Neuronal stem cell (in vitro differentiated cells): ENCODE measurements at places on chromosomes 4 and X.
A peak's percentile ranks its signal among the peaks of the same experiment; 100 is the strongest.

- no peak for DNase-seq
These were observed 17.7 kb upstream of the PAQR3 start for GRCh38 chr4:78956975-78957374.

GRCh38 chrX:137067147-137067546, 33.4 kb upstream of the GPR101 start:
- DNase-seq, result no peak

GRCh38 chr4:82891707-82892466, 934 bp upstream of the SEC31A start:
- DNase-seq, result no peak

GRCh38 chr4:28082686-28083390, 1222.2 kb downstream of the STIM2 start:
- DNase-seq, result no peak

- DNase-seq, result no peak
These were observed 85.3 kb downstream of the HCCS start for GRCh38 chrX:11196476-11196875.

DNA sequence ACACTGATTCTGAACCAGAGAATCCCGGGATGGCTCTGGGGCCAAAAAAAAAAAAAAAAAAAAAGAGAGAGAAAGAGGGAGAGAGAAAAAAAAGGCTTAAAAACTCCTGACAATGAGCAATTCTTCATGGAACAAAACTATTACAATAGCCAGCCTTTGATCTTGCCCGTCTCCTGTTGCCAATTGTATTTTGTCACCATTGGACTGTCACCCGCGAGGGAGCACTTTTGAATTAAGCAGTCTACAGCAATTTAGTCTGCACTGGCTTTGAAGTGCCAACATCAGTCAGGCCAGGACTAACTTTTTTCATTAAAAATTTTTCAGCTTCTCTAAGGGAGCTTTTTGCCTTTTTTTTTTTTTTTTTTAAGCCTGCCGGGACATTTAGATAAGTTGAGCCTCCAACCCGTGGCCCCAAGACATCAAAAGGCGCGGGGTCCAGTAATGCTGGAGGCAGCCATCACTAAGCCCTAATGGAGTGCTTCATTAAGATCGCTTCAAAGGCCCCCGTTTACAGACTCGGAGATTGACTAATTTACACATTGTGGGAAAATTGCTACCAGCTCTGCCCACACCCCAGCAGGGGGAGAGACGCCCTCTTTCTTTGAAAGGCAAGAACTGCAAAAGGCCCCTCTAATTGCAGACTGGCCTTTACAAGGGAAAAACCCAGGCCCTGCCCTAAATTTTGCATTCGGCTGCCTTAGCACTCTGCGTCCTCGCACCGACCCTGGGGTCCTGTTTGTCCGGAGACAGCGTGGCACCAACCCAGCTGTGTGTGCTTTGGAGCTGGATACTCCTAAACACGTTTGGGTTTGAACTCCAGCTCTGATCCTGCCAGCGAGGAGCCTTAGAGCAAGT, 98.1 kb upstream of the MSX1 start:
- peak; percentile 46 for DNase-seq

- DNase-seq, result no peak
These were observed 20.2 kb downstream of the SATL1 start for GRCh38 chrX:85223359-85223758.

- no peak for DNase-seq
These were observed 464.9 kb downstream of the SMARCA1 start for GRCh38 chrX:129058405-129058804.

GRCh38 chr4:41934514-41934900, 722 bp upstream of the TMEM33 start:
- no peak for DNase-seq

GRCh38 chr4:158995040-158995439, 107.8 kb upstream of the RAPGEF2 start:
- DNase-seq, result no peak

DNA sequence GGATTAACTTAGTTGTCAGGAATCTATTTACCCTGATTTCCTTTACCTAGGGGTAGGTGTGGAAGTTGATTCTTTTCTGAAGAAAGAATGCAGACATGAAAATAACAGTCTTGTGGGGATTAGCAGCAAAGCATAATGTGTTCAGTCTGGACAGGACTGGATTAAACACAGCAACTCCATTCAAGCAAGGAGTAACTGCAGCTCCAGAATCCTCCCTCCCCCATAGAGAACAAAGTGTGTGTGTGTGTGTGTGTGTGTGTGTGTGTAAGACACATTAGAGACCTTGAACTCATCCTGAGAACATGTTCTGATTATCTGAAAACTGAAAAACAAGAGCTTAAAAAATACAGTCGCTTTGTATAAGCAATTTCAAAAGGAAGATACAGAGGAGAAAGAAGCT, 9.3 kb downstream of the C4orf54 start:
- no peak for DNase-seq

DNA sequence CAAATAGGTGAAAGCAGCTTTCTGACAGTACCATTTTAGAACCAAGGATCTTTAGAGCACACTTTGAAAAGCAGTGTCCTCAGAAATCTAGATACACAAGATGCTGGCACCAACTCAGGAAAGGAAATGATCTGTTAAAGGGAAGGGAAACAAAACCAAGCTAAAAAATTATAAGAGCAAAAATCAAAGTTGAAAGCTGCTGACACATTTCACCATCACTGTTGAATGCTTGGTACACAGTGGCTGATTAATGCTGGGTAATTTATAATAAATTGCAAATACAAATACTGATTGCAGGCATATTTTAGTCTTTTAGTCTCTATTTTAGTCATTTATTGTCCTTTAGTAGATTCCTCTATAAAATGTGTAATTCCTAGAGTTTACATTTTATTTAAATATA, 1540.1 kb upstream of the PCDH10 start:
- DNase-seq, result no peak

- DNase-seq, result peak; percentile 70
These were observed 132.2 kb downstream of the NKX6-1 start for GRCh38 chr4:84366907-84367306.

- DNase-seq, result no peak
These were observed 402 bp upstream of the UPRT start for GRCh38 chrX:75273483-75273882.

DNA sequence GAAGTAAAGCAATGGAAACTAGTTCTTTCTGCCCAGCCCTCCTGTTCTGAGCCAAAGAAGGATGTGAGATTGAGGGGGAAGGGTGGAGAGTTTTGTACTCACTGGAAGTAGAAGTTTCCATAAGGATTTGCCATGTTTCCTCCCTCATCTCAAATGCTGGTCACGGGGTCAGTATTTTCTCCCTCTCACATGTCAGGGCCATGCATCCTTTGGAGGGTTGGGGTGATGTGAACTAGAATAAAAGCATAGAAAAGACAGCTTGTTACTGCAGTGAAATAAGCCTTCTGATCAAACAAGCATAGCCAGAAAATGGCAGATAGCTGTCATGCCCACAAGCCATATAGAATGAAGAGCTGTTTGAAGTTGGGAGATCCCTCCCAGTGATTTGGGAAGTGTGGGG, 79.7 kb downstream of the KIT start:
- no peak for DNase-seq

DNA sequence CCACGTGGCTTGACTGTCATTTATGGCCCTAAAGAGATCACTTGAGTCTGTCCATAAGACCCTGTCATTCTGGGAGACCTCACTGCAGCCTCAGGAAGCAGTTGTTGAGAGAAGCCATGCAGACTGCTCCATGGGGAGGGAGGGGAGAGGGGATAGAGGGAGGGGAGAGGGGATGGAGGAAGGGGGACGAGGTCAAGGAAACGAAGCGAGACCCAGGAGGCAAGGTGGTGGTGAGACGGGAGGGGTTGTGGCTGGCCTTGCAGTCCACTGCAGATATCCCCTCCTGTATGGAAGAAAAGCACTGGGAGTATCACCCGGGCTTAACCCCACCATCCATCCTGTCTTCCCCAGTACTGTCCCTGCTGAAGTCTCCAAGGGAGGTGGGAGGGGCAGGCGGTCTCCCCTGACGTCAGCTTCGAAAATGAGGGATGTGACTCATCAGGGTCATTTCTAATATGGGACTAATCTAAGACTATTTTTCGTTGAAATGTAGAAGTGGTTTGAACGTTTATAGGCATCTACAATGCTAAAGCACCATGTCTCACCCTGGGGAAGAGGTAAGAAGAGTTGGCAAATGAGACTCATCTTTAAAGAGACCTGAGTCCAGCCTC, 5.6 kb downstream of the TMEM255A start:
- no peak for DNase-seq

DNA sequence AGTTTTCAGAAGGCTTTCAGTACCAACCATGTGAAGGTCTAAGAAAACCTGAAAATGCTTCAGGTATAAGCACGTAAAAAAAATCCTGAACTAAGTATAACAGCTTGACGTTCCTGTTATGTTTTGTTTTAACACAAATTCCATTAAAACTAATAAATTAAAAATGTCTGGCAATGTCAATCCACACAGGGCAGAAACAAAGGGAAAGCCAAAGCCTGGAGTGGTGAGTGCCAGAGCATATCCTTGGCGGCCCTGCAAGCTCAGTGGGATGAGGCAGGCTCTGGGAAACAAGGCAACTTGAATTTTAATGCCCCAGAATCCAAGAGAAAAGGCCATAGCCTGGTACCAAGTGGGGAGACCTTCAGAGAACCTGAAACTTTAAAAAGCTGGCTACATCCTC, 78.2 kb downstream of the EPHA5 start:
- no peak for DNase-seq

- DNase-seq, result no peak
These were observed 25.0 kb upstream of the GJB1 start for GRCh38 chrX:71198066-71198465.

- peak; percentile 30 for DNase-seq
These were observed 8.3 kb upstream of the ASB5 start for GRCh38 chr4:176277162-176277904.

DNA sequence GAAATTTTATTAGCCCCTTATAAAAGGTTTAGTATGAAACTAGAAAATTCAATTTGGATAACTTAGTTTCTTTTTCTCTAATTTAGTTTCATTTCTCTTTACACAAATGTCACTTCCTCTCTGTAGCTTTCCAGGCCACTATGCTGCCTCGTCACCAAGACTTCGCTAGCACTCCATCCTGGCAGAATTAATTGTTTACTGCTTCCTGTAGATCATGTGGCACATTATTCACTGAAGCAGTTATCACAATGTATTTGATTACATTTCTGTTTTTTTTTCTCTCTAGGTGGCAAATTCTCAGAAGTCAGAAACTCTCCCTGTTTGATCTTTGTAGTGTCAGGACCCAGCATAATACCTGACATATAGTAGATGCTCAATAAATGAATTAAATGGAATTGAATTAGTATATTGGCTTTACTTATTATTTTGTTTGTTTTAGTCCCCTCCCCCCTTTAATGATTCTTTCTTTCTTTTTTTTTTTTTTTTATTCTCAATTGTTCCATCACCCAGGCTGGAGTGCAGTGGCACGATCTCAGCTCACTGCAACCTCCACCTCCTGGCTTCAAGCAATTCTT, 9.3 kb upstream of the SAT1 start:
- no peak for DNase-seq

DNA sequence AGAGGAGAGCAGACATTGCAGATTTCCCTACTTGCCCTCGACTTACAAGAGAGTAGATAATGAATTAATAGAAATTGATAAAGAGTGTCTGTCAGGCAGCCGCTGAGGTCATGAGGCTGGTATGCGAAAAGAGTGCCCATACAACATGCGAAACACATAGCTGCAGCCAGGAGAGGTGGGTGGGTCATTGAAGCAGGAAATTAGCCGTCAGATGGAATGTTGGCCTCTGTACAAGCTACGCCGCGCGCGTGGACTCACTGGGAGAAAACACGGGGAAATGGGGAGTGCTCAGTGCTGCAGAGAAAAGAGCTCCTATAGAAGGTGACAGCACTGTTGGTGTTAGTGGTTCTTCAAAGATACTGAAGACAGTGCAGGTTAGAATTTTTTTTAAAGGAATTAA, 125.1 kb downstream of the RAPGEF2 start:
- DNase-seq, result peak; percentile 43

- DNase-seq, result no peak
These were observed 5.1 kb downstream of the HS6ST2 start for GRCh38 chrX:132953354-132953753.

DNA sequence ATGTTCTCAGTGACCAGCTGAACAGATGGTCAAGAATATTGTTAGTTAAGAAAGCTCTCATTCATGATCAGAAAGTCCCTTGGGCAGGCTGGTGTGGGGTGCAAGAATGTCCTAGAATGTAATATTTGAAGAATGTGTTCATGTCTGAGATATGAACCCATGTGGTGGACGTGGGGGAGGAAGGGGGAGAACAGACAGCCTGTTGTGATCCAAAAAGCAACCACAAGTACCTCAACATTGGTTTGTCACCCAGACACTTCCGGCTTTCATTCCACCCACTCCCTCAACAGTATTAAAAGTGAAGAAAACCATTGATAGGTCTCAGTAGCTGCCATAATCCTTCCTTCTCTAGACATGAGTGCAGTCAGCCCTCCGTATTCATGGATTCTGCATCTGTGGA, 82.2 kb downstream of the MAML3 start:
- no peak for DNase-seq

- no peak for DNase-seq
These were observed 149.1 kb downstream of the SLC39A8 start for GRCh38 chr4:102196221-102196620.

GRCh38 chr4:119646347-119647071, 17.9 kb upstream of the PDE5A start:
- no peak for DNase-seq

DNA sequence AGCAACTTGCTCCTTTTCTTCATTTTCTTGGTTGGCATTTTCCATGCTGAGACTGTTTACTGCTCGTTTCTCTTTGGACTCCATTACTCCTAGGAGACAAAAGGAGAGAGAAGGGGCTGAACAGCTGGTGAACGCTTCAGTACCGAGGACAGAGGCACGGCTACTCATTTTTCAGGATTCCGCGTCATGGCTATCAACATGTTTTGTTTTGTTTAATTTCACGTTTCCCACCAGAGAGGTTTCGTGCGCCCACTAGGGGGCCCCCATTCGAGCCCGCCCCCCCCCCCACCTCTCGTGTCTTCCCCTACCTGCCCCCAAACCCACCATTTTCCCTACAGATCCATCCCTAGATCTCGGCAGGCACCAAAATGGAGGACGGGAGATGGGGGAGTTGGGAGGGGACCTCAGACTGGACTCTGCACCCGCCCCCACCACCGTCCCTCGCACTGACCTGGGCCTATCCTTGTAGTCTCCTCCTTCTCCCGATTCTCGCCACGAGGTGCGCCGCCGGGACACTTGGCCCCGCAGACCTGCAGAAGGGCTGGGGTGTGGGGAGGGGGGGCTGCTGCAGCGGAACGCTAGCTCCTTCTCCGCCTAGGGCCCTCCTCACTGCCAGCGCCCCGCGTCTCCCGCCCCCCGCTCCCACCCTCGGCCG, 653 bp downstream of the BEX1 start:
- peak; percentile 59 for DNase-seq

DNA sequence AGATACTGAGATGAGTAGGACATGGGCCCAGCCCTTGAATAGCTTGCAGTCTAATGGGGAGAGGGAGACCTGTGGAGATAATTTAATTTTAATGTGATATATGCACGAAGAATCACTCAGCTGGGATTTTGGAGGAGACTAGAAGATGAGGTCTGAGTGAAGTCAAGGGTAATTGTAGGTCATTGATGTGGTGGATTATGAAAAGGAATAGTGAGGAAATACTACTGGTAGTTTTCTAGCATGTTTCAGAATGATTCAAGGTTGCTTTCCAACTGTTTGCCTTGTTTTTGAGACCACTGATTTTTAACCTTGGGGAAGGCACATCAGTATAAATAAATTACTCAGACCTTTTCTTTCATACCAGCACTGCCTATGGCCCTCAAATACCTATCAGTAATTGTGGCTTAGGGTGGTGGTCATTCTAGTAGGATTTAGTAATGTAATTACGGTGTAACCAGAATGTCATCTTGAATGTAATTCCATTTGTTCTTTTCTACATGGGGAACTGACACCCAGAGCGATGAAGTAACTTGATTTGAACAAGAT, 25.6 kb downstream of the PTTG2 start:
- DNase-seq, result no peak

GRCh38 chrX:16312761-16313623, 145.7 kb downstream of the MAGEB17 start:
- no peak for DNase-seq
